ENCODE measurements at places on chromosomes 4 and X. TPM values are rescaled to one million over a fixed set of nuclear protein-coding genes. Genes with fewer than 3 reads are reported as not detected.

Gene RBM46
- 0.31 TPM for total RNA-seq

Gene ARHGEF6
- 23.1 TPM for total RNA-seq

DNA sequence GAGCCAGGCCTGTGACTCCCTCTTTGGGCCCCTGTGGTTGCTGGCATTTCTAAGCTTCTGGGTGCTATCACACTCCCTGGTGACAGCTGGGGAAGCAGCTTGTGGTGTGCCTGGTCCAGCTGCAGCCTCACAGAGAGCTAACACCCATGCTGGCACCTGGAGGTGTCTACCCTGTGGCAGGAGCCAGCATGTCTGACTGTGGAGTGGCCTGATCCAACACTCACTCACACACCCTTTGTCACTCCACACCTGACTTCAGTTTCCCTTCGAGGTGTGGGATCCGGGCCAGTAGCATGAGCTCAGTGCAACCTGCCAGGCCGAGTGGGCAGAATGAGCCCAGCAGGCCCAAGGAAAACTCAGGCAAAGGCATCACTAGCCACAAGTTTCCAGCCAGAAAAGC, 67.5 kb downstream of the TECRL start:
- DNase-seq, result peak; percentile 21

- no peak for DNase-seq
Measured at GRCh38 chrX:19539665-19540064, 24.4 kb upstream of the MAP3K15 start.

DNA sequence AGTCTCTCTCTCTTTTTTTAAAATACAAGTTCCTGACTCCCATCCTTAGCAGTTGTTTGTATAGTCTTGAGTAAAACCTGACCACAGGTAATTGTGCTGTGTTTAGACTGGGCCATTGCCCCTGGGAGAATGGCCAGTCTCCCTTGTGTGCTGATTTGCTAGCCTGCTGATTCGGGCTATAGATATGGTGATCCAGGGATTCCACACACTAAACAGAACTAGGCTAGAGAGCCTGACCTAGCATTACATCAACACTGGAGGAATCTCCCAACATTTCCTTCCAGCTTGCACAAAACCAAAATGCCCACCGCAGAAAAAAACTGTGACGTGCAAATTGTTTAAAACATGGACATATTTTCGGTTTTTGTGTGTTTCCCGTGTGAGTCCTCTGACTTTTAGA, 5.1 kb downstream of the UPRT start:
- no peak for DNase-seq

Gene PTTG2
- not detected for total RNA-seq

Gene EPHA5
- total RNA-seq, result 198 TPM

Gene SORBS2
- total RNA-seq, result 66.8 TPM

- DNase-seq, result no peak
Measured at GRCh38 chr4:16617435-16617834, 281.0 kb downstream of the LDB2 start.

DNA sequence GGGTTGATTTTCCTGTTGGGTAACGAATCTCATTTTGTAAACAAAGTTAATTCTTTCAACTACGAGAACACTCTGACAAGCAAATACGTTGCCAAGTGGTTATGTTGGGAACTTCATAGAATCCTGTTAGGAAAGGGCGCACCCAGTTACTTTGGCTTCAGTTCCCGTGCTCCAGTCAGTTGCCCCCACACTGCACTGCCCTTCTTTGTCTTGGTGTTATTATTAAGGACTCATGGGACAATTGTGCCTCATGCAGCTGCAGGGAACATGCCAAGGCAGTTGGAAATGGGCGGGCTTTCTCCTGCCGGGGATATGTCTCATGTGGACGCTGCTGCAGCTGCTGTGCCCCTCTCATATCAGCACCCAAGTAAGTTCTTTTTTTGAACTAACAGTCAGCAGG, 28.9 kb downstream of the OFD1 start:
- DNase-seq, result peak; percentile 11

DNA sequence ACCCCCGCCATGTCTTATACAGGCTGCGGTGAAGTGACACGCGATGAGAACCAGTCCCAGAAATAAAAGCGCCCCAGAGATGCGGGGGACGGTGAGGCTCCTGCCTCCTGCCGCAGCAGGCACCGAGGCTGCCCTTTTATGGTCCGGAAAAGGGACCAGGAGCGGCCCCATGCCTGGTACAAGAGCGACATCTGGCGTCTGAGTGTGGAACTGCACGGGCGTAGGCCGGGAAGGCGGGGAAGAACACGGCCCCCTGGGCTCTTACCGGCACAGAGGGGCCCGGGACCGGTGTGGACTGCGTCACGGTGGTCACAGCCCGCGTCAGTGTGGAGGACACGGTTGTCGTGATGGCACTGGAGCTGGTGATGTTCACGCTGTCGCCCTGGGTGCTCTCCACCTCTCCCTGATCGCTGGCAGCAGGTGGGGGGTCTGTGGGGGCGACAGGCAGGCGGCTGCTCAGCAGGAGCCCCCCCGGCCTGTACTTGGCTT, 8.9 kb upstream of the RENBP start:
- DNase-seq, result peak; percentile 35

- no peak for DNase-seq
Measured at GRCh38 chrX:141405486-141405852, 163.2 kb upstream of the SPANXC start.

Gene PRMT9
- 16.7 TPM for total RNA-seq

DNA sequence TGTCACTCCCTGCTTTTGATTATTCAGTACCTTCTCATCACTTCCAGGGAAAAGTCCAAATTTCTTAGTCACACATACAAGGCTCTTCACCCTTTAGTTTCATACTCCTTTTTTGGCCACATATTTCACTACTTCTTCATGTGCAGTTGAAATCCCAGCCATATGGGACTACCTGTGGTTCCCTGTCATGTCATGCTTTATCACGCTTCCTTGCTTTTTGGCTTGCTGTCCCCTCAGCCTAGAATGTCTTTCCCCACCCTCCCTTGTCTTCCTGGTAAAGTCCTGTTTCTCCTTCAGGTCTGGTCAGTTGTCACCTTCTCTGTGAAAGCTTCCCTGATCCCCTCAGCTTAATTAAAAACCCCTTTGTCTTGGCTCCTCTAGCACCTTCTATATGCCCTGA, 163.8 kb downstream of the AFF2 start:
- DNase-seq, result no peak

DNA sequence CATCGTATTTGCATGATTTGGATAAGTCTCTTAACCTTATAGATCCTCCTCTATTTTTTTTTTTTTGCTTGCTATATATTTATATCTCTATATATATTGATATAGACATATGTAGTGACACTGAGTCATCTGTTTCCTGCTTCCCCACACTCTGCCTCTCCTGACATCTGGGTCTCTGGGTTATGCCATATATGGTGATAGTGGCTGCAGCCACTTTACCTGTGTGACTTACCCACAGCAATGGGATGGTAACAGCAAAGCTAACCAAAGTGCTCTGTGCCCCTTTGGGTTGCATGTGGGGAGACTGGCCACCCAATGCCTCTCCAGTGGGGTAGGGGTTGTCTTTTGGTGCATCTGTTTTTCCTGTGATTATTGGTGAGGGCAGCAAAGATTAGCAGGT, 14.5 kb downstream of the CMC4 start:
- DNase-seq, result no peak

Gene FGFBP1
- total RNA-seq, result not detected

DNA sequence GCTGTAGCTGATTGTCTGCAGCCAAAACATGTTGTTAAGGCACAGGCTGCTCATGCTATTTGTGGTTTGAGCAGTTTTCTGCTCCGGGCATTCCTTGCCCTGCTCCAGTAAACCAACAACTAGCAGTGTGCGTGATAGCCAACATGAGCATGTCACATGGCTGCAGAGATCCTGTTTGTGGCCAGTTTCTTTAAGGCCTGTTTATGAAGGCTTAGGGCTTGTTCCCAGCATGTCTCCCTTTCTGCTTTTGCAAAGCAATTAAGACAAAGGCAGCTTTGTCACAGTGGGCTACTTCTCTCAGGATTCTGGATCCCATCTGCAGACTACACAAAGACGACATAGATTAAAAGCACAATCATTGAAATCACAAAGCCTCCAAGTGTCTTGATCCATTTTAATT, 160.5 kb downstream of the ZNF518B start:
- DNase-seq, result peak; percentile 55

DNA sequence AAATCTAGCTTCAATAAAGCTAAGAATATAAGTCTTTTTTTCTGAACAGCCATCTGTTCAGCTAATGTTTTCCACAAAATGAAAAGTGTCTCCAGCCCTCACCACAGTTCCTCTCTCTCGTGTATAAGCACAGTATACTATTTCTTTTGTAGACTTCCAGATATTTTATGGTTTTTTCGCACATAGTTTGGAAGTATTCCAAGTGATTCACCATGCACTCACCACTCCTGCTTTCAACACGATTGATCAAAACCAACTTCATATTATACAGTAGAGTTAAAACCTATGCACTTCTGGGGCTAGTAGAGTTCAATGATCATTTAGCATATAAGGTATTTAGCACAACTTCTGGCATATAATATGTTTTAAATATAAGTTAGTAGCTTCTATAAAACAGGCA, 105.8 kb upstream of the DCAF12L1 start:
- no peak for DNase-seq

Gene ZNF157
- 4.7 TPM for total RNA-seq

DNA sequence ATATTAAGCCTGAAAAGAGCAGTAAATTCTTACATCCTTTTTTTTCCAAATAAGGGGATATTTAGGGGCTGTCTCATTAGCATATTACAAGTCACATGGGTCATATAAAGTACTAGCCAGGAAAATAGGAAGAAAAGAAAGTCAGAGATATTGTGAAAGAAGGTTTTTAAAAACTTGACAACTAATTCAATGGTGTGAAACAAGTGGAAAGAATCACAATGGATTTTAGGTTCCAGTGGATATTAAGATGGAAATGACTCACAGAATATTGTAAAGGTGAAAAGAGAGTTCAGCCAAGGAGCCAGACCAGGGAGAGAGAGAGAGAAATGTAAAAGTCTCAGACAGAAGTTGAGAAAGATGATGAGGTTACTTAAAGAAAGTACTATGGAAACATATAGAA, 297.2 kb downstream of the IQCM start:
- DNase-seq, result no peak

GRCh38 chrX:108584617-108585211, 145.1 kb downstream of the COL4A5 start:
- DNase-seq, result no peak

Gene RAB40A
- 0.94 TPM for total RNA-seq

Measured in occipital lobe (tissue), 3 donors.